IgD-negative memory B cell (primary cell): ENCODE measurements at places on chromosomes 12 and 14. TPM values are rescaled to one million over a fixed set of nuclear protein-coding genes. Genes with fewer than 3 reads are reported as not detected.

Gene TOMM20L
- polyA plus RNA-seq: not detected

Gene KLRC2
- polyA plus RNA-seq: not detected

Gene MYH6
- polyA plus RNA-seq: not detected

Gene HAL
- polyA plus RNA-seq: not detected

Gene HNF1A
- polyA plus RNA-seq: not detected

Gene TMEM121
- polyA plus RNA-seq: 5.5 TPM
